ENCODE measurements at places on chromosomes 2 and 18.

GRCh38 chr2:238997137-238997390, 149.2 kb downstream of the TWIST2 start:
- DNase-seq = no peak

DNA sequence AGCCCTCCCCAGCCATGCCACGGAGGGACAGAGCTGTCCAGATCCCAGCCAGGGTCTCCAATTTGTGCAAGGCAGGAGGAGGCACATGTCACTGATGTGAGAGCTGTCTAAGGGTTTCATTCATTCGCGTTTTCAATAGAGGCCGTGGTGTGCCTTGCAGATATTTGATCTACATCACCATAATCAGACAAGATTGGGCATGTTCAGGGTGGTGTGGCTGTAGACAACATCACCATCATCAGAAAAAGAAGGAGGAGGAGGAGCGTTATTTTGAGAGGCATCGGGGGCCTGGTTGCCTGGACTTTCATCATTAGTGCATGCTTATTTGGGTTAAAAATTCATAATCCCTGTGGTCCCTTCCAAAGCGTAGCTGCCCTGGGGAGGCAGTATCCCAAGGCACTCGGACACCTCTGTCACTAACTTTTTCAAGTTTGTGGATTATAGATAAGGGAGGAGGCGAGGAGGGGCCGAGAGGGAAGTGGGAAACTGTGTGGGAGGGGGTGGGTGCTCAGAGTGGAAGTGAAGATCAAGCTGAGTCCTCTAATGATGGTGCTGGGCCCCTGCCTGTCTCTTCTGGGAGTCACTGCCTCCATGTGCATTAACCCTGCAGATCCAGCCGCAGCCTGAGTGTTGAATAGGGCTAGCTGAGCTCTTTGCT, 194.1 kb downstream of the CTIF start:
- DNase-seq = no peak

DNA sequence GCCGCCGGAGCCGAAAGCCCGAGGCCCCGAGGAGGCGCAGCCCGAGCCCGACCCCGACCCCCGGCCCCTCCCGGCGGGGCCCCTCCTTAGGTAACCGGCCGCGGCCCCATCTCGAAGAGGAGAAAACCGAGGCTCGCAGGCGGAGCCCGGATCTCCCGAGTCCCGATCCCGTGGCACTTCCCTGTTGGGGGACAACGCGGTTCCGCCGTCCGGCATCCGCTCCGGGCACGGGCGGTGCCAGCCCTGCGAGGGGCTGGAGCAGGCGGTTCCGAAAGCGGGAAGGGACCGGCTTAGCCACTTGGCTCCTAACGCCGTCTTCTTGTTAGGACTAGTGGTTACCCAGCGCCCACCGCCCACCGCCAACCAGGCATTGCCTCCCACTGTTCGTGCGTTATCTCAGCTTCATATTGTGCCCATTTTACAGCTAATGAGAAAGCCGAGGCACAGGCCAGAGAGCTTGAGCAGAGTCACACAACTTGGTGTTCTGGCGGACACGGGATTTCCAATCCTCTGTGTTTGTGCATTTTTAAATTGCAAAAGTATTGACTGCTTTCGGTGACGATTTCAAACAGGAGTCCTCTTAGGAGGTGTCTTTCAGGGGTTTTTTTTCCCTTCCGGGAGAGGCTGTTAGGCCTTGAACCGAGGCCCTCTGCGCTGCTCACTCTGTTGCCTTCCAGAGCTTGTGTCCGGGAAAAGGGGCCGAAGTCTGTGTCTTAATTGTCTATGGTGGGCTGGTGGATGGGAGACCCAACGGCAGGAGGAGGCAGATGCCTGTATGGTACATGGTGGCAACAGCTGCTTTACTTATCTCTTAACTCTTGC, 562 bp downstream of the CENPA start:
- DNase-seq = peak; percentile 7

GRCh38 chr2:119694845-119695521, 16.0 kb downstream of the TMEM177 start:
- DNase-seq = no peak

DNA sequence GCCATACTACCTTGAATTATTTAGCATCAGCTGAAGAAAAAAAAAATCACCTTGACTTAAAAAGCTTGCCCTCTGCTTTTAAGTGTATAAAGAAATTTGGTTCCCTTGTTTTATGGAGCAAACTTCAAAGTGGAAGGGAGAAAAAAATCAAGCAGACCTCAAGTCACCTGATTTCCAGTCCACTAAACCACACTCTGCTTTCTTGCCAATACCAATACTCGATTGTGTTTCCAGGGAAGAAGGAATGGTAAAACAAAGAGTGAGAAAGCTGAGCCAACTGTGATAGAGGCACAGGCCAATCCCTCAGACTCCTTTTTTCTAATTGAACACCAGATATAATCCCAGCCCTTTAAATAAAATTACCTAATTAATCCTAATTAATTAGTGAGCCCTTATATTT, 587.3 kb downstream of the ARHGAP15 start:
- no peak for DNase-seq

GRCh38 chr2:241925821-241926441, 56.4 kb downstream of the RTP5 start:
- DNase-seq = no peak

DNA sequence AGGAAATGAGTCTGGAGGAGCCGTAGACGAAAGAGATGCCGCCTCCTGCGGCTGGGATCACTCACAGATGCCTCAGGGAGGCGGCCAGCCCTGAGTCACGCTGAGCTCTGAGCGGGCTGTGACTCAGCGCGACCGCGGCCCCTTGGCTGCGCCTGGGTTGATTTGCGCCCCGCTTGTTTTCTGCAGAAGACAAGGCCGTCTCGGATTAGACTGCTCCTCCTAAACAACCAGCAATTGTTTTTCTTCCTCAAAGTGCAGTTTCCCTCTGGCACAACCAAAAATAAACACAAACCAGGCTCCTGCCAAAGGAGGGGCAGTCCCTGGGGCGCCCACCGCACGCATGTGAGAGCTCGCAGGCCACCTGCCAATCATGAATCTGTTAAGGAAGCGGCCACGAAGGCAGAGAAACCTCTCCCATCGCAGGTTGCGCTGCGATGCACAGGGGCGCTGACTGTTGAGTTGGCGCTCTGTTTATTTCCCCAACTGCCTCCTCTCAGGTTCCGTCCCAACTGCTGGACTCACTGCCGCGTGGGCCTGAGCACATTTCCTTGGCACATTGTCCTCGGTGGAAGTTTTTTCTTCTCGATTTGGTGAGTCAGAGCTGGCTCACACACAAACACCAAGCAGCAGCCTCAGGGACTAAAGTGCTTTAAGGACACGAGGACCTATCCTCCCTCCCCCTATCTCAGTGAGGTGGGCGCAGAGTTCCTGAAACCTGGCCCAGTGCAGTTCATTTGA, 85.2 kb upstream of the NDUFV2 start:
- DNase-seq = peak; percentile 49

GRCh38 chr2:86397986-86398385, 43.2 kb upstream of the KDM3A start:
- no peak for DNase-seq
